ENCODE measurements at places on chromosomes 7 and 10. TPM values are rescaled to one million over a fixed set of nuclear protein-coding genes. Genes with fewer than 3 reads are reported as not detected.

- no peak for DNase-seq
Observed at GRCh38 chr7:105911961-105912575, 35.7 kb upstream of the ATXN7L1 start.

DNA sequence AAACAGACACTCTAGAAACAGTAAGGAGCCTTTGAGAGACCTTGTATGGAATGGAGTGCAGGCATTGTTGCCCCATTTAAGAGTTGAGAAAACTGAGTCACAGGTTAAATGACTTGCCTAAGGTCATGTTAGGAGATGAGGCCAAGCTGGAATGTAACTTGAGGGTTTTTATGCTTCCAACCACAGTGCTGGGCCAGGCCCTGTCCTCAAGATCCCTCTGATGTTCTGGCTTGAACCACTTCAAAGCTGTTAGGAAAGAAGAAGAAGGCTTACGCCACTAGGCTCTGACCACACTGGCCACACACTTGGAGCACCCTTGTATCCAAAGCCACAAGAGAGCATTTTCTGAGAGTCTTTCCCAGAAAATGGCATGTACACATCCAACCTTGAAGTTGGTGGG, 42.7 kb downstream of the PLAU start:
- DNase-seq, result no peak

- DNase-seq, result no peak
Observed at GRCh38 chr10:131928248-131929095, 27.7 kb downstream of the PPP2R2D start.

Gene SLC18A3
- total RNA-seq, result not detected

Gene PRPS1L1
- not detected for total RNA-seq
